ENCODE measurements at places on chromosomes 13 and 19. TPM values are rescaled to one million over a fixed set of nuclear protein-coding genes. Genes with fewer than 3 reads are reported as not detected.

Gene ZNF441
- 12.7 TPM for total RNA-seq

Gene RGL3
- 7.0 TPM for total RNA-seq

Gene PGLYRP2
- total RNA-seq, result not detected

Gene KIR2DL1
- total RNA-seq, result not detected

Gene CYP4F2
- total RNA-seq, result not detected

Gene SERPINE3
- total RNA-seq, result under 0.01 TPM

Gene FPR1
- total RNA-seq, result 0.96 TPM

Gene IRGC
- total RNA-seq, result not detected

Gene SHC2
- total RNA-seq, result 1.4 TPM
